Occipital lobe (tissue), 3 donors: ENCODE measurements at places on chromosomes 6 and 20. TPM values are rescaled to one million over a fixed set of nuclear protein-coding genes. Genes with fewer than 3 reads are reported as not detected.

ZC3H12D gene
- 1.1 TPM for total RNA-seq

ANKEF1 gene
- 2.7 TPM for total RNA-seq

CBLN4 gene
- 1.9 TPM for total RNA-seq

MROH8 gene
- 3.0 TPM for total RNA-seq

HSPA1L gene
- 4.4 TPM for total RNA-seq

SLC24A3 gene
- total RNA-seq: 17.8 TPM

- no peak for DNase-seq
These were observed 67.9 kb upstream of the RNF24 start for GRCh38 chr20:4083098-4083865.

- no peak for DNase-seq
These were observed 1310.0 kb upstream of the EYS start for GRCh38 chr6:67016921-67017460.

DNA sequence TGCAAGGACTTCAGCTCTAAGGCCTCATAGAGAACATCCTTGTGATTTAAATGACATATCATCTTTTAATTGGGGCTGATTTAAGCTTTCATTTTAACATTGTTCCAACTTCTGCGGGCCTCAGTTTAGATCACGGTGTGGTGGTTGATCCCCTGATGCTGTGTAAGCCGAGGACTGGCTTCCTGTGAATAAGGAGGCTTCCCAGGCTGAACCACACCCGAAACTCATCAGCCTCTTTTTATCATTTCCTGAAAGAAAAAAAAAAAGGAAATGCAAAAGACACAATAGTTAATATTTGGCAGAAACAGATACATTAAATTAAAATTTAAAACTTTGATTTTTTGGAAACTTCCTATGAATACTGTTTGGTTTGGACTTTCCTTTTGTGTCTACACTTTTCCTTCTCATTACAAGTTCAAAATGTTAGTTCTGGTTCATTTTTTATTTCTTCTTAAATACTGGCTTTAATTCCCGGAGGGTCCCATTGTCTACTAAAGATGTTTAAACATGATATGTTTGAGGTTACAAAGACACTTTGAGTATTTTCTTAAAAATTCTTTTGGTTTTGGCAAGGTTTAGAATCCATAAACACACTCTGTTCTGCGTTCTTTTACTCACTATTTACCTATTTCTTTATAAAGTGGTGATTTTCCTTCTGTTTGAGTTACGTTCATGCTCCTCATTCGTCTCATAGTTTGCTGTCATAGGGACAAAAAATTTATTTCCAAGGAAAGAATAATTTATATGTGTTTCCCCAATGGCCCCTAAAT lies 230.0 kb upstream of the SULF2 start:
- DNase-seq: no peak

GRCh38 chr6:33748841-33749240 lies 2.1 kb upstream of the IP6K3 start:
- no peak for DNase-seq

- no peak for DNase-seq
These were observed 4.3 kb downstream of the ARFRP1 start for GRCh38 chr20:63703471-63703975.

DNA sequence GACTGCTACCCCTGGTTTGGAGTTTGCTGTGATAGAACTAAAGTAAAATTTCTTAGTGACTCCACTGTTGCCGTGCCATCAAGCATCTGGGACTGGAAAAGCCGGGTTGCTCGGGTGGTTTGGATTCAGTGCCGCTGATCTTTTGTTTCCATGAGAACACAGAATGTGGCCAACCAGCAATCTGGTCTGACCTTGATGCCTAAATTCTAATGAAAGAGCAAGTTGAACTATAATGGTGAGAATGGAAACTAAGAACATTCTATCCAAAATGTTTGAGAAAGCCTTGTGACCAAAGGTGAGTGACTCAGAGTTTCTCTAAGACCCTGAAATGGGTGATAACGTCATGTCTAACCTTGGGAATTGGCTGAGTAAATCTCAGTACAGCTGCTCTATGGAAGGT lies 9.9 kb upstream of the PI16 start:
- no peak for DNase-seq

GRCh38 chr20:38723017-38723847 lies 1.1 kb upstream of the SLC32A1 start:
- no peak for DNase-seq

DNA sequence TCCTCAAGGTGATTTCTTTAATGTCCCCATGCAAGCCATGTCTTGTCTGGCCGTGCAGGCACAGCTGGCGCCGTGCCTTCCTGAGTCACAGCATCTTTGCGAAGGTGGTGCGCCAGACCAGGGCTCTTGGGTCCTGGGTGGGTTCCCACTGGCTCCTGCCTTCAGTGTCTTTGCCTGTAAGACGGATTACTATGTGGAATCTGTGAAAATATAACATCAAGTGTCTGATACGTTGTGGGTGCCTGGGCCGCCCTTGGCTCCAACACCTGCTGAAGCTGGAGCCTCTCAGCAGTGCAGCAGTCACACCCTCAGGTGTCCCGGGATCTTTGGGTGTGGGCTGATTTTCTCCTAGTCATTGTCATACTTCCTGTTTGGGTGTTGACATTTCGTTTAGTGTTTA lies 3.2 kb downstream of the OSBPL2 start:
- no peak for DNase-seq
